Renal cortex interstitium (tissue), 15 donors: ENCODE measurements at places on chromosomes 1 and 21. TPM values are rescaled to one million over a fixed set of nuclear protein-coding genes. Genes with fewer than 3 reads are reported as not detected.

DNA sequence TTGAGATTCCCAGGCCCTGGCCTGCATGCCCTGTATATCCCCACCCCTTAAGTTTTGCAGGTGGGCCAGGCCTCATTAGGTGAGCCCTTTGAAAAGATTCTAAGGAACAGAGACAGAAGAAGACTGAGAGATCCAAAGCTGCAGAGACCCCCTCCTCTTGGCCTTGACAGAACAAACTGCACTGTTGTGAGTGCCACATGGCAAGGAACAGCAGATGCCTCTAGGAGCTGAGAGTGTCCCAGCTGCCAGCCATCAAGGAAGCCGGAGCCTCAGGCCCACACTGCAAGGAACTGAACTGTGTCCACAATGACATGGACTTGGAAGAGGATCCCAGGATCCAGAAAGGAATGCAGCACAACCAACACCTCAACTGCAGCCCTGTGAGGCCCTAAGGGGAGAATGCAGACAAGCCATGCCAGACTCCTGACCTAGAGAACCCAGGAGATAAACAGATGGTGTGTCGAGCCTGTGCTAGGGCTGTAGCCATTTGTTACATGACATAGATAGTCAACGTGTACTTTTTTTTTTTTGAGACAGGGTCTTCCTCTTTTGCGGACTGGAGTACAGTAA is 182.7 kb downstream of the AJAP1 start:
- DNase-seq: no peak

DNA sequence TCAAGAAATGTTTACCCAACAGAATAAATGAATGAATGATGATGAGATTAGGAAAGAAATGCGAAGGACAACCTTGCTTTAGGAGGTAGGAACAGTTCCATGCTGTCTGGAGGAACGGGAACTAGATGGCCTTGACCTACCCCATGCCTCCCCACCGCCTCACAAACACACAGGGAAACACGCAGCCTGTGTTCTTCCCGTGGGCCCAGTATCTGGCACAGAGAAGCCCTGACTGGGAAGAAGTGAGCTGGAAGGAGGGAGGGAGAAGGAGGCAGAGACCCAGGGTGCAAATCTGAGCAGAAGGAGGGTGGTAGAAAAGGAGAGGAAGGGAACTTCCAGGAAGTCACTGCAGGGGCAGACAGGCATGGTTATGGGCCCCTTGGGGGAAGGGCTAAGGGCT is 3.5 kb upstream of the ADORA1 start:
- DNase-seq: no peak

DNA sequence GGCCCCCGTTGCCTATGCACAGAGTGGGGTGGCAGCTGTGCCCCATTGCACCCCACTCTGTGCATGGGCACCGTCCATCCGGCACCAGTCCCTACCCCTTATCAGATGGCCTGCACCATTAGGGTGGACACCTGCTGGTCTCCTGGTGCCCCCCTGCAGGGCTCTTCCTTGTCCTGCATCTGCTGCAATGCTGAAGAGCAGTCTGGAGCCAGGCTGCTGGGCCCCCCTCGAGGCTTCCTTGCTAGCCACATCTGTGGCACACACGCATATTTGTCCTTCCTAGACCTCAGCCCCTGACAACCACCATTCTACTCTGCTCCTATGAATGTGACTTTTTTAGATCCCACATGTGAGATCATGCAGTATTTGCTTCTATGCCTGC is 56.4 kb downstream of the COL18A1 start:
- DNase-seq: no peak

DNA sequence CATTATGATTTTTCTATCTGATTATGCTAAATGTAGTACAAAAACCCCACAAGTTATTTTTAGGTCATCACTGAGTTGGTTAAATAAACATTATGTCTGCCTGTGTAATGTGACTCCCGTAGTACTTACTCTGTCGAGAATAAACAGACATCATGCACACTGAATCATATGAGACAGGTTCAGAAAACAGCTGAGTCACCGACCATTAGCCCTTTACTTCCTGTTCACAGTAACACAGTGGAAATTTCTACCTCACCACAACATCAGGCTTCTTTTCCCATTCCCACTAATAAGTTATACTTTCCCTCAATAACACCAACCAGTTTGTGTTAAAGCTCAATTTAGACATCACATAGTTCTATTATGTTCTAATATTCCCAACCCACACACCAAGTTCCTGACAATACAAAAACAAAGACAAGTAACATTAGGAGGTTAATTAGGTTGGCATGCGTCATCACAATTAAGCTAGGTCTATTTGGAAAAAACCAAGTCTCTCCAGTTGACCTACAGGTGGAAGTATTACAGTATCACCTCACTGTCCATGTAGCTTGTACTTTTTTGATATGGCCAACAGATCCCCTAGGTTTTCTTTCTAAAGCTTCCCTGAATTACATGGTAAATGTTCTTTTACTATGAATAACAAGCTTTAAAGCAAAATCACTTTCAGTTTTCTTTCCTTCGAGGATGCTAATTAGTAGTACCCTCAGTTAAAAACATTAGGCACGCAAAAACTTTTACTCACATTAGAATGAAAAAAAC is 154.2 kb downstream of the EIF4G3 start:
- peak; percentile 86 for DNase-seq

The OR2W3 gene
- polyA plus RNA-seq: 0.21 TPM

- no peak for DNase-seq
Observed at GRCh38 chr1:21317035-21317689, 26.9 kb upstream of the ECE1 start.

- DNase-seq: no peak
Observed at GRCh38 chr1:226121587-226122400, 59.3 kb downstream of the H3-3A start.

DNA sequence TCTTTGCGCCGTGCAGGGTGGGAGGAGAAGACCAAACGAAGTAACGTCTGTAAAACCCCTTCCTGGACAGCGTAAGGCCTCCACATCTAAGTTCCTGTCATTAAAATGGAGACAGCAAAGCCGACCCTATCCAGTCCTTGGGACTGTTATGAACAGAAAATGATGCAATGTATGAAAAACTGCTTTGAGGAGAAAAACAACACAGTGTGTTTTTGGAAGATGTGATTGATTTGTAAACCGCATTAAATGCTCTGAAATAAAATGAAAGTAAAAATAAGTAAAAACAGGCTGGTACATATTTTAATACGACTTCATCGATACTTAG is 827 bp upstream of the URB1 start:
- DNase-seq: no peak

DNA sequence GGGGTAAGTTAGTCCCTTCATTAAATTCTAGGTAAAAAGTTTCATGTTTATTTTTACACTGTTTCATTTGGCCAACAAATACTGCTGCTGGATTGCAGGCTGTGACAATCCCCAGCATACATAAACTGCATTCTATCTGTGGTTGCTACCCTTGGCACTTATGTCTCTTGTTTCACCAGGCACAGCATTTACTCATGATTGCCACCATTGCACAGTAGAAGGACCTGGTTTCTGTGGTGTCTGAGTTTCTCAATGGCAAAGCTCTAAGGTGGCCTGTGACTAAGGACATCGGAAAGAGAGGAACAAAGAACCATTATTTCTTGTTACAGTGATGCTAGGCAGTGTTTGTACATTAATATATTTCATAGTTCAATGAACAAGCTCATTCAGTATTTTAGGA is 878.4 kb upstream of the NEGR1 start:
- DNase-seq: no peak

DNA sequence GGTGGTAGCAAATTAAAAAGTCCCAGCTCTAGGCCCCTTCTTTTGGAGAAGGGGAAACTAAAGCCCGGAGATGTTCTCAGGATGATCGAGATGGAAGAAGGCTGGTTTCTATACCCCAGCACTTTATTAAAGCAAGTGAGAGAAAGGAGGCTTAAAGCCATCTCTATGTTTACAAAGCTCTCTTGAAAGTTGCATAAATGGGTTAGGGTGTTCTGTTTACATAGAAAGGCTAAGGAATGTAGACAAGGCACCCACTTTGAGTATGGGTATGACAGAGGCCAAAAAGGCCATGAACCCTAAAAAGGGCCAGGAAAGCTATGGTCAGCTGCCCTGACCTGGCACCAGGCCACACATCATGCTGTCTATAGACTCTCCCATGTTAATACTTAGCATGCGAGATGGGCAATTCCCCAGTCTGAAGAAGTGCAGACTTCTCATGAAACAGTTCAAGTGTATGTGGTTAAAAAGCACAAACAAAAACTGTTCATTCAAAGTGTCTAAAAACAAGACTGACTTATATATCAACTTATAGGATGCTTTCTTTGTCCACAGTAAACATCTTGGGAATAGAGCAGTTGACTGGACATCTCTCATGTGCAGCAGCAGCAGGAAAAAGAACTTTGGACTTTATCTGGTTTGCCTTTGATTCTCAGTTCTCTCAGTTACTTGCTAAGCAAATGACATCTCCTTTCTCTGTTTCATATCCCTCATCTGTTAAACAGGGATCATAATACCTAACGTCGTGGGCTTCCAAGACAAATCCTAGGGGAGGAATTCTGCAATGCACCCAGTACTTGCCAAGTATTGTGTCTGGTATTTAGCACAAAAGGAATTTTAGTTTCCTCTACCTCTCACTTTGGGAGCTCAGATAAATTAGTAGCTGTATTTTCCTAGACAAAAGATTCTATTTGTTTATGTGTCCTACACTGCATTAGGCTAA is 521.6 kb downstream of the PLPP3 start:
- no peak for DNase-seq

The TESK2 gene
- polyA plus RNA-seq: 6.4 TPM

GRCh38 chr1:246198115-246198816 is 308.8 kb downstream of the SMYD3 start:
- DNase-seq: peak; percentile 52

The SPRTN gene
- 15.6 TPM for polyA plus RNA-seq

DNA sequence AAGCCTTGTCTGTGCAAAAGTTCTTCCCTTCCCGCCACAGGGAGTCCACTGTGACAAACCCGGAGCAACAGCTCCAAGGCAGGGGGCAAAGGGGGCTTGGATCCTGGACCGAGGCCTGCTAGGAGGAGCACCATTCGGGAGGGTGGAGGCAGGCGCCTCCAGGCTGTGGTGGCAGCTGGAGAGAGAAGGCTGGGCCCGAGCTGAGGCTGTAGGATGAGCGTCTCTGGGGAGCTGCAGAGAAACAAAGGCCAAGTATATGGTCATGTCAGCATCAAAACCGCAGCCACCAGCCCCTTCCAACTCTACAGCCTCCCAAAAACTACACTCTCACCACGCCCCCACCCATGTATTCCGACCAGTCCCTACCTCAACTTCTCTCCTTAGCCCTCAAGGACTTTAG is 579 bp downstream of the SH3BP5L start:
- DNase-seq: no peak

DNA sequence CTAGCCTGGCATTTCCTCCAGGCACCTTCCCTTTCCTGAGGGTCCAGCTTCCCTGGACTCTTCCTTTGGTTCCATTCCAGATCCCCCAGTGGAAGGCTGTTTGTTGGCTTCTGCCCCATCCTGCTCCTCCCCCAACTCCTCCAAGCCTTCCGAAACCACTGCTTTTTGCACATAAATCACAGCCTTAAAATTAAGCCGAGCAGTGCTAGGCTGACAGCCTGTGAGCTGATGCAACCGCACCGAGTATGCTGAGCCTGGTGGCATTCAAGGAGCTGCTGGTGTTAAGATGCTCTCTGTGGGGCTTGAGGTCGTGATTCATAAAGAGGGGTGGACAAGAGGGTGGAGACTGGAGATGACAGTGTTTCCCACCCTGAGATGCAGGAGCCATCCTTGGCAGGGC is 266.6 kb upstream of the C1orf174 start:
- DNase-seq: peak; percentile 21

The IARS2 gene
- 81.9 TPM for polyA plus RNA-seq

DNA sequence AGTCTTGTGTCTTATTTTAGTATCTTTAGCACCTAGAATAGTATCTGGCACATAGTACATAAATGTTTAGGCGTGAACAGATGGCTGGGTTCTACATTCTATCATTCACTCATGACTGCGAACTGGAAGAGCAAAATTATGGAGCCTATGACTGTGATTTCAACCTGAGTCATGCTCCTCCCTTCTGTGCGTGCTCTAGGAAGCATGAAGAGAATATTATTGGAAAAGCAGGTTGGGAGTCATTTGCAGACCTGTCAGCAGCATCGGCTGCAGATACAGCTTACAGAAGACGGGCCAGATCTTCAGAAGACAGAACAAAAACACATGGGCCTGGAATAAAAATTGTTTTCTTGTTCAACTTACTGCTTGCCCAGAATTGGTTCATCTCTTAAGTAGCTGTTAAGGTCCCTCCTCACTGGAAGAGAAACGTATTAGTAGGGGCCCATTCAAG is 344.0 kb upstream of the USP24 start:
- no peak for DNase-seq

- DNase-seq: no peak
Observed at GRCh38 chr1:39089931-39090521, 63.9 kb downstream of the NDUFS5 start.

- no peak for DNase-seq
Observed at GRCh38 chr21:44450402-44450801, 4.9 kb upstream of the LRRC3 start.

DNA sequence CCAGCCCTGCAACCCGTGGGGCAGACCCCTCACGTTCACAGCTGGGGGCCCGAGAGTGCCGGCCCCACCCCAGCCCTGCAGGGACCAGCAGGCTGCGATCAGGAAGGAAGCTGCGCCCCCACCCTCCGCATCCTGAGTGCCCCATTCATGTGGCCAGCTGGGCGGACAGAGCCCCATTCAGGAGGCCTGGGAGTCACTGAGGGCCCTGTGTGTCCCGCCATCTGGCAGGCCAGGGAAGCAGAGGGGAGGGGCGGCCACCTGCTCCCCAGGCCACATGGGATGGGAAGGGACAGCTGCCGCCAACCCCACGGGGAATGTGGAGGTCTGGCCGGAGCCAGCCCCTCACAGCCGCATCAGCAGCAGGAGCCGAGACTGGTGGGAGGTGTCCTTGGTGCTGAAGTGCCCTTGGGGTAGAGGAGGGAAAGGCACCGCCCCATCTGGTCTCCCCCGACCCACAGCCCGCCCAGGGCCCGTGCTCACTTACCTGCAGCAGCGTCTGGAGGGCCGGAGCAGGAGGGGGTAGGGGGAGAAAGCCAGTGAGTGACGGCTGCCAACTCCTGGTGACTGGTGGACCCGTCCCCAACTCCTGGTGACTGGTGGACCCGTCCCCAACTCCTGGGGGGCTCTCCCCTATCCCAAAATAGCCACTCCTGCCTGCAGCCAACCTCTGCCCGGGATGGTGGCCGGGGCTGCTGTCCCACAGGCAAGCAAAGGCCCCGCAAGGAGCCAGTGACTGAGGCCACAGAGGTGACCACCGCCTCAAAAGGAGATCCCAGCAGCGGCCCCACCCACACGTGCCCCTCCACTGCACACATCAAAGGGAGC is 8.7 kb downstream of the ACAP3 start:
- DNase-seq: no peak

GRCh38 chr1:8560611-8561544 is 243.0 kb downstream of the SLC45A1 start:
- DNase-seq: no peak

The SPRR2B gene
- polyA plus RNA-seq: not detected

- DNase-seq: no peak
Observed at GRCh38 chr1:6497215-6497866, 5.9 kb upstream of the PLEKHG5 start.
